Cortex of kidney (tissue), 1 donor: ENCODE measurements at places on chromosomes 16 and 17.

GRCh38 chr17:43998552-43998951 lies 5.9 kb upstream of the NAGS start:
- DNase-seq: no peak

- no peak for DNase-seq
These were observed 503 bp downstream of the DHX58 start for GRCh38 chr17:42111871-42112551.

DNA sequence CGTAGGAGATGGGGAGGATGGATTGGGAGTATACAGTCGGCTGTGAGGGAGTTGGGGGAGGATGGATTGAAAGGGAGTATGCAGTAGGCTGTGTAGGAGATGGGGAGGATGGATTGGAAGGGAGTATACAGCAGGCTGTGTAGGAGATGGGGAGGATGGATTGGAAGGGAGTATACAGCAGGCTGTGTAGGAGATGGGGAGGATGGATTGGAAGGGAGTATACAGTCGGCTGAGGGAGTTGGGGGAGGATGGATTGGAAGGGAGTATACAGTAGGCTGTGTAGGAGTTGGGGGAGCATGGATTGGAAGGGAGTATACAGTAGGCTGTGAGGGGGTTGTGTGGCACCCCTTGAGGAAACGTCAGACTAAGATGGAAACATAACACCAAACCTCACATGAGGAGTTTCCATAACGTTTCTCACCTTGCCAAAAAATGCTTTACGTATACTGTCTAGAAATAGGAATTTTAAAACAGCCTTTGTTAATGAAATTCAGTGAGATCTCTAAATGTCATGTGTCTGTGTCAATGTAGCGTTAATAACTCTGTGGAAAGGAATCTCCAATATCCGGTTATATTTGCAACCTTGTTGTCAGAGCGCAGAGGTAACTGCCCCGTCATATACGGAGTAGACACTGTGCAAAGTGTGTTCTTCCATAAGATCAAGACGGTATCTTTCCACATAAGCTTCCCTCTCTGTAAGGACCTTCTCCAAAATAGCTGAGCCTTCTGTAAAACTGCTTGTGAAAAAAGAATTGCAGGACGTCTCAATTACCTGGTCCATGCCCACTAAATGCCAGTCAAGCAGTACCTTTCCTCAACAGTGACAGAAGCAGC lies 6.3 kb upstream of the VPS53 start:
- DNase-seq: no peak

DNA sequence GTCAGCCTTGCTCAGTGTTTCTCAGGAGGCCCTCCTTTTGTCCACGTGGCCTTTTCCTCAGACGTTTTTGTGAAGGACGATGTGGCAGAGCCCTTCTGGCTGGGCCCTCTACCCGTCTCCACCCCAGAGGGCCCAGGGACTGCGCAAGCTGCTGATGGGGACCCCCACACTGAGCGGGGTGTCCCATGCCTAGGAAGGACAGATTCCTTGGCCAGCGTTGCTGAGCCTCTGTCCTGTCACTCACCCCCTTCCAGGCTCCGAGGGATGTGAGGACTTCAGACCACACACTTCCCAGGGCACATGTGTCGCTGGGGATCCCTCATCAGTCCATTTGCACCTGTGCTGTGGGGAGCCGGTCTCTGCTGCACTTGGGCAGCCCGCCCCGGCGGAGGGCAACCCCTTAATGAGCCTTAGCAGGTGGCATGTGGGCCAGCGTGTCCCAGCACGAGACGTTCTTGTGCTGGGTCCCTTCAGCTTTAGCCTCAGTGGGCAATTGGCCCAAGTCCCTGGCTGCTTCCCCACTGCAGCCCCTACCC lies 48.3 kb downstream of the NT5M start:
- DNase-seq: no peak

DNA sequence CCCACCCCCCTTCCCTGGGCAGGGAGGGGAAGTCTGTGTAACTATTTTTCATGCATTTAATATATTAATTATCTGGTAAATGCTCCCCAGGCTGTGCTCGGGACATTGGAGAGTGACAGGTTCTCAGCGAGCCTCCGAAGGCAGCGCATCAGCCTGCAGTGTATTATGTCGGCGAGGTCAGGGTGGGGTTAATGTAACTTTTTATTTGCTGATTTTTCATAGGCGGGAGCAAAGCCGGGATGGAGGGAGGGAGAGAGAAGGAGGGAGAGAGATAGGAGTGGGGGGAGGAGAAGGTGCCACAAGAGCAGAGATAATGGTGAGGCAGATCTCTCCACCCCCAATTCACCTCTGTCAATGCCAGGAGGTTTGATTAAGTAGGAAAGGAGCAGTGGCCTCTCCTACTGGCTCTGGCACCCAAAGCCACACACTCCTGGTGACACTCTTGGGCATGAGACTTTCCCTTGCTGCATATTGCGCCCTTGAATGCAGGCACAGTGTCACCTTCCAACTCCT lies 104.0 kb downstream of the MRM1 start:
- DNase-seq: no peak

- no peak for DNase-seq
These were observed 12.7 kb downstream of the SLC5A11 start for GRCh38 chr16:24858219-24859041.

- no peak for DNase-seq
These were observed 13.5 kb downstream of the SPATA32 start for GRCh38 chr17:45248132-45248957.

GRCh38 chr16:29114574-29114973 lies 129.7 kb downstream of the LAT start:
- no peak for DNase-seq

DNA sequence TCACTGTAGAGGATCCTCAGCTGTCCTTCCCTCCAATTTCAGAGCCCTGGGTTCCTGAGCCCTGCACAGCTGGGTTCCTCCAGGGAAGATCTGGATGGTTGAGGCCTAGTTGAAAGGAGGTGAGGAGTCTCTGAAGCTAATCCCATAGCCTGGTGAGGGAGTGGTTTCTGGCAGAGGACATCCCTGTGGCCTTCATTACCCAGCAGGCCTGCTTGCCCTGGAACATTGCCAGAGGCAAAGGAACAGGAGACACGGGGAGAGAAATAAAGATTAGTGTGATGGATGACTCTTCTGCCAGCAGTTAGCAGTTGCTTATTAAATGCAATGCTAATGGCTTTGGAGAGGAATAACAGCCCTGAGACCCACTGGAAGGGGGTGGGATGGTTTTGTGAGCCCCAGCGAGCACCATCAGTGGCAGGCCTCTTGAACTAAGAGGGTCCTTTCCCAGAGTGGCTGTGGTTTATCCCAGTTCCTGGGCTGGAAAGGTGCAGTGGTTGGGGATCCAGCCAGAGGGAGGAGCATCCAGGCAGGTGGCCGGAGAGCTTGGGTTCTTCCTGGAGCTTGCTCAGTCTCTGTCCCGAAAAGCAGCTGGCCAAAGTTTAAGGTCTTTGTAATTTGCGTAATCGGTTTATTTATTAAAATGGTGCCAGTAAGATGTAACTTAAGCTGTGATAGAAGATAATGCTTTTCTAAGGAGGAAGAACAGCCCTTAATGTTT lies 209.7 kb downstream of the CCDC182 start:
- no peak for DNase-seq

- DNase-seq: no peak
These were observed 45.2 kb upstream of the ACSM2B start for GRCh38 chr16:20621406-20621805.

- no peak for DNase-seq
These were observed 27.8 kb upstream of the MGAT5B start for GRCh38 chr17:76840443-76840767.

DNA sequence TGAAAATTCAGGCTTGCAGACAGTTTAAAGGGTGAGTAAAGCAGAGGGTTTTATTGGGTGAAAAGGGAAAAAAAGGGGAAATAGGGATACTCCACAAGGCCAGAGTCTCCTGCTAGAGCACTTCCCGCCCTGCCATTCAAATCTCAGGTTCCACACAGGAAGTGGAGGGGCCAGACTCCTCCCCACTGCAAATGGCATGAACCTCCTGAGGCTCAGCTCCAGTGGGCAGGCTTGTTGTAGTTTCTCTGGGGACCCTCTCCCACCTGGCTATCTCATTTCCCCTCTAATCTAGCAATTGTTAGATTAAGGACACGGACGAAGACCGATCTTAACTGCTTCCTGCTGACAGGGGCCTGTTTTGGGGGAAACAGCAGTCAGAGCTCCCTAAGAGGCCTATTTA lies 43.4 kb downstream of the TAOK1 start:
- DNase-seq: no peak

GRCh38 chr16:86062271-86062965 lies 163.5 kb downstream of the IRF8 start:
- no peak for DNase-seq

DNA sequence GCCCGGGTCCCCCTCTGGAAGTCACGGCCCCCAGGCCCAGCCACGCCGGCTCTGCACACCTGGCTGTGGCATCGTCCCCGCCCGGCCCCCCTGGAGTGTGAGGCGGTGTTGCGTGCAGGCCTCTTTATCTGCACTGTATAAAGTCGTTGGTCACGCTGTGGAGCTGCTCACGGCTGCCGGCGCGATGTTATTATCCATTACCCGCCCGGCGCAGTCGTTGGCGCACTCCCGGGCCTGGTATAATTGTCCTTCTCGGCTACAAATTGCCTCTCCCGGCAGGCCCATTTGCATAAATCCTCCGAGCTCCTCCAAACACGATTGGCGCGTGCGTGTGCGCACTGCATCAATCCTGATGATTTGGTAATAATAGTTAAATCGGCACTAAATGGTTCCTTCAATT lies 57.8 kb downstream of the BAHCC1 start:
- DNase-seq: no peak

GRCh38 chr16:46899443-46900143 lies 15.4 kb downstream of the GPT2 start:
- no peak for DNase-seq

GRCh38 chr17:55649957-55650597 lies 72.6 kb downstream of the TMEM100 start:
- no peak for DNase-seq

DNA sequence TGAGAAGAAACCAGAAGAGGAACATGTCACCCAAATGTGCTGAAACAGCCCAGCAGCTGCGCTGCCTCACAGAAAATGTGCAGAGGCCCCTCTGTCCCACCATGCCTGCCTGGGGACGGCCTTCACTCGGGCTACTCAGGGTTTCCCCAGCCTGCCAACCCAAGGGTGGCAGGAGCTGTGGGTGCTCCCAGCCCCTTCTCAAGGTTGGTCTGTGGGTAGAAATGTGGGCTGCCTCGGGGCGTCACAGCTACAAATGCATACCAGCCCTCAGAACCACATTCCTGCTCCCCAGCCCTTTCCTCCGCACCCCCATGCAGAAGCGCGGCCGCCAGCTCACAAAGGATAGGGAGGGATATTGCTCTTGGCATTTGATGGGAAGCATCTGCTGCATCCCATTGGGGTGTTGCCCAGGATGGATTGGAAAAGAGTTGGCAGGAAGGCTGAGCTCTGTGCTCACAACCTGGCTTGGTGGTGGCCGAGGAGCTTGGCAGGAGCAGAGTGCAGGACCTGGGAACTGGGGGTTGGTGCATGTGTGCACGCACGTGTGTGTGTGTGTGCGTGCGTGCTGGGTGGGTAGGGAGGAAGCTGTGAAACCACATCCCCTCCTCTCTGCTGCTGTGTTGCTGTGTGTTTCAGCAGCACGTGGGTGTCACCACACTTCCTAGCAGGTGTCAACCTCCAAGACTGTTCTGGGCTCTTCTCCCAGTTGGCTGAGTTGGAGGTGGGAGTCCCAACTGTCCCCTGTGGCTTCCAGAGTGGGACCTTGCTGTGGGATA lies 304.4 kb downstream of the SEC14L1 start:
- DNase-seq: no peak

GRCh38 chr16:74607962-74608356 lies 1.0 kb upstream of the GLG1 start:
- DNase-seq: no peak

DNA sequence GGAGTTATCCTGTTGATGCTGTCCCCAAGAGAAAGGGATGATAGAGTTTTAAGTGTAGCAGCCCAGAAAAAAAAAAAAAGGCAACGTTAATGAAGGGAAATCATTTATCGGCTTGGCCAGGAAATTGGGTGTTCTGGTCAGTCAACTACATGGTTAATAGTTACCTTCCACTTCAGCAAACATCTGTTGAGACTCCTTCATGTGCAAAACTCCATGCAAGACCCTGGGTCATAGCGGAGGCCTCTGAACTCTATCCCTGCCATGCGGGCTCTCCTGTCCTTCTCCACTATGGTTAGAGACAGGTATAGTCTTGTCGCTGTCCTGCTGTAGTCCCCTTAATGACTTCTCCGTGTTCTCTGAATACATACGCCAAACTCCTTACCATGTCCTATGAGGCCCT lies 3.5 kb upstream of the LYRM9 start:
- no peak for DNase-seq

DNA sequence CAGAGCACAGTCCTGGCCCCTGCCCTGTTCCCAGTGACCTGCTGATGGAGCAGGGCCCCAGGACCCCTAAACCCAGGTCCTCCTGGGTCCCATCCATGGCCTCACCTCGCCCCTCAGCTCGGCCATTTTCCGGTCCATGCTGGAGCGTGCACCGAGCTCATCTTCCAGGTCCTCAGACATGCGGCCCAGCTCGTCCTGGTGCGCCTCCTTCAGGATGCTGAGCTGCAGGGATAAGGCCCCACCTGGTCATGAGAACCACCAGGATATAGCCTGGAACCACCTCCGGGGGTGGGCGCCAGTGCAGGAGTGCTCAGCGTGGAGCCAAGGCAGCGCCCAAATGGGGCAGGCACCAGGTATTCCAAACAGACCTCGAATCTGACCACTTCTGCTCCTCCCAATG lies 17.9 kb downstream of the CCDC102A start:
- DNase-seq: no peak

- DNase-seq: no peak
These were observed 236.8 kb downstream of the IRX3 start for GRCh38 chr16:54049591-54050458.

DNA sequence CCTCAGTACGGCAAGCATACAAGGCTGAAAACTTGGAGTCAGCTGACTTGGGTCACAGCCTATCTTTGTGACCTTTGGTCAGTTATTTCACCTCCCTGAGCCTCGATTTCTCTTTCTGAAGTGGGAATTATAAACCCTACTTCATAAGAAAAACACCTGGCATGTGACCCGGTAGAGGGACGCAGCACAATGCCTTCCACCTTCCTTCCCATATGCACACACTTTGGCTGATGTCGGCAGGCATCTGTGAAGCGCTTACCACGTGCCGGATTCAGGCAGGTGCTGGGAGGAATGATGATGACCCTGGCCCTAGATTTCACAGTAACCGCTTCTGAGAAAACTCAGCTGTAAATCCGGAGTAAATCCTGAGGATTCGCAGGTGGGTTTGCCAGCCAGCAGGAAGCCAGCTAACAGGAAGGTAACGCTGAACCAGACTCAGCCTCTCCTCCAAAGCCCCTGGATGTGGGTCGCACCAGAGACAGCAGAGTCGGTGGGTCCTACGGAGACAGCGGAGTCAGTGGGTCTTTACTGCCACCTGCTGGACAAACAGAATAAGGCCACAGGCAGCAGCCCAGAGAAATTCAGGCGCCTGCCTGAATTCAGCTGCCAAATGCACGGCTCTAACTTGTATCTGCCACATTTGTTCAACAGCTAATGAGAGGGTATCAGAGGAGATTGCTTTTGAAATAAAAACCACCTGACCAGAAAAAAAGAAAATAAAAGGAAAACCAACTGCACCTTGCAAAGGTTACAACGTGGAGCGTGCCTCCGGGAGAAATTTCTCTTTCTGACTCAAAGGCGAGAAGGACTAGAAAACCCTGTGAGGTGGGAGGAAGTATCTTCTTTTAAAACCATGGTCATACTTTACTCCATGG lies 16.6 kb downstream of the COPRS start:
- DNase-seq: no peak

- DNase-seq: no peak
These were observed 5.9 kb upstream of the METRNL start for GRCh38 chr17:83073389-83074063.

- DNase-seq: no peak
These were observed 168.5 kb downstream of the KATNIP start for GRCh38 chr16:27718201-27719105.

GRCh38 chr16:87305505-87306391 lies 11.4 kb downstream of the C16orf95 start:
- no peak for DNase-seq
